Stimulated activated CD8-positive, alpha-beta memory T cell treated with anti-CD3 and anti-CD28 coated beads, Interleukin-15, amount 100 ng/mL, for 4 hours (primary cell): ENCODE measurements at places on chromosomes 3 and 15.

DNA sequence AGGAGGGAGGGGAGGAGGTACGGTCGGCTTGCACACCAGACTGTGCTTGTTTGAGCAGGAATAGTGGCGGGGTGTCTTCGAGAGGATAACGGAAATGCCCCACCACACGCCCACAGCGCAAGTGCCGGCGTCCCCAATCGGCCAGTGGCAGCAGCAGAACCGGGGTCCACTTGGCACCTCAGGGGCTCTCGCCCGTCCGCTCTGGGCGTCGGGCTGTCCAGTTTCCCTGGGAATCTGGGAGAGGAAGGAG, 53.7 kb downstream of the CCDC54 start:
- no peak for DNase-seq

DNA sequence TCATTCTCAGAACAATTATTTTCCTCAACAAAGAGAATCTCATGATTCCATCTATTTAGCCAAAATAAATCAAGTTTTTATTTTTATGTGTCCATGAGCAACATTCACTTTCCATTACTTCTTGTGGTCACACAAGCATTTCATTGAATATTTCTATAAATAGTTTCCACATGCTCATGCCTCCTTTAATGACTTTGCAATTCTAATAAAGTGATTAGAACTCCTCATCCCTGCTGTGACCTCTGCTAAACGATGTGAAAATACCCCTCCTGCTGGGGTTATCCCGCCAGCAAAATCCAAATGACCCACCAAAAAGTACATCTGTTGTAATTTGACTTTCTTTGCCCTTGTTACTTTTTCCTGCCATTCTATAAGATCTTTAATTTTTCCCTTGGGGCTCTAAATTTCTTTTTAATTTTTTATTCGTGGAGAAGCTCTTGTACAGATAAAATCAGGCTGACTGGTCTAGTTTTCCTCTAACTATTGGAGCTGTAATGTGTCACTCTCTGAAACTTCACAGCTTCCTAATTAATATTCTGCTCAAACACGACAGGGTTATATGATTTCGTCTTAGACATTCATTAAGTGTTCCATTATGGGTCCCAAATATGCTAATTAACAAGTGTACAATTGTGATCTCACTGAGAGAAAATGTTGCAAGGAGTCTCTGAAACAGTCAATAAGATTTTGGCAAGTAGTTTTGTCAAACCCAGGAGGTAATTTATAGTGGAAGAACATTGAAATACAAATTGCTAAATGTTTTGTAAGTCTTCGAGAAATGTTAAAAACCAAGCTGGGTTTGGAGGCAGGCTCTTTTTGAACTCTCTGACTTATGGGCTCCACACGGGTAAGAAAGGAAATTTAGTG, 533.1 kb upstream of the NAALADL2 start:
- DNase-seq, result no peak

- no peak for DNase-seq
These were observed 551.5 kb upstream of the RGMA start for GRCh38 chr15:93640411-93640962.

GRCh38 chr15:66997212-66997611, 68.2 kb upstream of the SMAD3 start:
- no peak for DNase-seq

DNA sequence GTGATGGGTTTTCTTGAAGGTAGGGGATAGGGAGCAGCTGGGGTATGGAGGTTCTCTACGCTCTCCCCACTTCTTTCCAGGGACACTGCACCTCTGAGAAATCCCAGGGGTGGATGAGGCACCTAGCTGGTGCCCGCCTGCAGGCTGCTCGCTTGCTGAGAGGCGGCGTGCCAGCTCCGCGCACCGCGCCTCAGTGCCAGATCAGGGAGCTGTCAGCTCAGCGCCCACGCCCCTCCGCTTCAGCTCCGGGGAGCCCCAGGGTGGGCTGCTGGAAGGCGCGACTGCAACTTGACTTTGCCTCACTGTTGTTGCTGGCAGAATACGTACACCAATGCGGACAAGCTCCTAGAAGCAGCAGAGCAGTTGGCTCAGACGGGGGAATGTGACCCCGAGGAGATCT, 345.7 kb upstream of the UMPS start:
- DNase-seq, result no peak

- no peak for DNase-seq
These were observed 221.4 kb downstream of the MINAR1 start for GRCh38 chr15:79653533-79653932.

DNA sequence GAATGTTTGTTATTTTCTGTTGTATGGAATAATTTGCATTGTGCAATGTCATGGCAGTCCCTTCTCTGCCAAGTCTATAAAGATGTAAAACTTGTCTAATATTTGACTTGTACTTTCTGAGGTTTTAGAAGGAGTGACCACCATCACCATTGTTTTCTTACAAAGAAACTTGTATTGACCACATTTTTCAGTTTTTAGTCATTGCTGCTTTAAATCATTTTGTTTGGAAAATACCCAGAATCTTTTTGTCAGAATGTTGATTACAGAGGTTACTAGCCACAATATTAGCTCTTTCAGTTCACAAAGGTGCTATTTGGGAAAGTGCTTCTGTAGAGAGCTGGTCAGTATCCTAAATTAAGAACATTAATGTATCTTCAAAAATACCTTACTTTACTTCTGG, 532.4 kb upstream of the GBE1 start:
- no peak for DNase-seq

GRCh38 chr15:45919806-45920205, 285.0 kb downstream of the SQOR start:
- no peak for DNase-seq

DNA sequence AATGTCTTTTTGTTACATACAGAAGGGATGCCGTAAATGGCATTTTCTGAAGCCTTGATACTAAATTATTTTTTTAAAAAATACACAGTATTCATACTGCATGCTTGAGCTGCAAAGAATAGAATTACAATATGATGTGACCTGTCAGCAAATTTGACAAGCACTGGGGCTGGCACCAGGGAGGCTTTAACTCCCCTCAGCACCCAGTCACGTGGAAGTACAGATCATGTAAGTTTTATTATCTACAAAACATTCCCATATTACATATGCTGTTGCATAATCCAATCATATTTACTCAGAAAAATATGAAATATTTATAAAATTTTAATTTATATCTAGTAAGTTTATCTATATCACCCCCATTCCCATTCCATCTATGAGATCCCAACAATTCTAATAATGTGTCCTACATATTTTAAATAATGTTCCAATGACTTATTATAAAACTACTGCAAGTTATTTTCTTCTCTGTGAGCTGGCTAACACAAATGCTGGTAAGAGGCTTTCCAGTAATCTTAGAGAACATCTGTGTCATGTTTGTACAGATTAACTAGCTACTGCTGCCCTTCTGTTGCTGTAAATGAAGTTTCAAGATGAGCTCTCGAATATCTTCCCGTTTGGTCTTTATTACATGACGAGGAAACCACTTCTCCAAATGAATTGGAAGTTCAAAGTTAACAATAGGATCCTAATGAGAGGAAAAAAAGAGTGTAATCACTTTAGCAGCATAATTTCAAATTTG, 5.2 kb upstream of the IMPG2 start:
- no peak for DNase-seq

- no peak for DNase-seq
These were observed 39.4 kb upstream of the SMAD3 start for GRCh38 chr15:67025719-67026609.

- no peak for DNase-seq
These were observed 159.0 kb upstream of the KCNH8 start for GRCh38 chr3:18989237-18989795.

- DNase-seq, result no peak
These were observed 24.8 kb downstream of the MASP1 start for GRCh38 chr3:187266691-187267090.
